Activated CD4-positive, alpha-beta T cell treated with anti-CD3 and anti-CD28 coated beads for 4 hours (primary cell): ENCODE measurements at places on chromosomes 1 and 21.

GRCh38 chr1:24932284-24932683, 2.2 kb upstream of the RUNX3 start:
- peak; percentile 62 for DNase-seq

DNA sequence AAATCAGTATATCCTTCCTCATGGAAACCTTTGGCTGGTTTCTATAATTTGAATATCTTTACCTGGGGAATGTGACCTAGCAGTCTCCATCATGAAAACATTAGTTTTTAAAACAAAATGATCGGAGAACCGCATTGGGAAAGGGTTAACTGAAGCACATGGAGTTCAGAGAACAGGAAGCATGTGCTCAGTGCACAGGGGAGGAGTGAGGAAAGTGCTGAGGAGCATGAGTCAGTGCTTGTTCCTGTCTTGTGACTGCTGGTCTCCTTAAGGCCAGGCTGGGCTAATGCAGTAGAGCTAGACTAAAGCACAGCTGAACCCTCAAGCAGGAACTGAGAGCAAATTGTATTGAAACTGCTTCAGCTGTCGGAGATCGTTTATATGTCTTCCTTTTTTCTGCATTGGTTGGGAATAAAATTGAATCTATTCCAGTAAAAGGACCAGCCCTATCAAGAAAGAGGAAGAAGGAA, 5.8 kb downstream of the IFI16 start:
- peak; percentile 75 for DNase-seq

DNA sequence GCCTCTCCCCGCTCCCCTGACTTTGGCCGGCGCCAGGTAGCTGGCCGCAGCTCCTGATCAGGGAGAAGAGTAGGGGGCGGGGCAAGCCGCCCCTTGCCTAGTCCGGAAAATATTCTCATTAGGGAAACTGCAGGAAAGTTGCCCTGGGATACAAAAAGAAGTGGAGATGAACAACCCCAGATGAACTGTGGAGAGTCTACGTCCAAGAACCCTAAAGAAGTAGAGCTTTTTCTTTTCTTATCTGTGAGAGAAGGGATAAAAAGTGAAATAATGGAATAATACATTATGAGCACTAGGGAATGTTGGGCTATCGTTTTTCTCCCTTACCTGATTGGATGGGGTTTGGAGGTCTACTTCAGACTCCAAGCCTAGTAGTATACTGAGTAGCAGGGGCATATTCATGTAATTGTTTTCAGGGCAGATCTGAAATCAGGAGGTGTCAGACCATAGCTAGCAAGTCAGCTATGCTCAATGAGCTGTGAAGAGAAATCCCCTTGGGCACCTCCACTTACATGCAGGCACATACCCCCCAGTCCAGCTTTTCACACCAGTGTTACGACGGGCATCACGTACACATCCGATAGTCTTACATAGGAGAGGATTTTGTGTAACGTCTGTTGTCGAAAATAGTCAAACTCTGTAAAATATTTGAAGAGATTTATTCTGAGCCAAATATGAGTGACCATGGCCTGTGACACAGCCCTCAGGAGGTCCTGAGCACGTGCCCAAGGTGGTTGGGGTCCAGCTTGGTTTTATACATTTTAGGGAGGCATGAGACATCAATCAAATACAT, 1.7 kb upstream of the DUSP10 start:
- no peak for DNase-seq

DNA sequence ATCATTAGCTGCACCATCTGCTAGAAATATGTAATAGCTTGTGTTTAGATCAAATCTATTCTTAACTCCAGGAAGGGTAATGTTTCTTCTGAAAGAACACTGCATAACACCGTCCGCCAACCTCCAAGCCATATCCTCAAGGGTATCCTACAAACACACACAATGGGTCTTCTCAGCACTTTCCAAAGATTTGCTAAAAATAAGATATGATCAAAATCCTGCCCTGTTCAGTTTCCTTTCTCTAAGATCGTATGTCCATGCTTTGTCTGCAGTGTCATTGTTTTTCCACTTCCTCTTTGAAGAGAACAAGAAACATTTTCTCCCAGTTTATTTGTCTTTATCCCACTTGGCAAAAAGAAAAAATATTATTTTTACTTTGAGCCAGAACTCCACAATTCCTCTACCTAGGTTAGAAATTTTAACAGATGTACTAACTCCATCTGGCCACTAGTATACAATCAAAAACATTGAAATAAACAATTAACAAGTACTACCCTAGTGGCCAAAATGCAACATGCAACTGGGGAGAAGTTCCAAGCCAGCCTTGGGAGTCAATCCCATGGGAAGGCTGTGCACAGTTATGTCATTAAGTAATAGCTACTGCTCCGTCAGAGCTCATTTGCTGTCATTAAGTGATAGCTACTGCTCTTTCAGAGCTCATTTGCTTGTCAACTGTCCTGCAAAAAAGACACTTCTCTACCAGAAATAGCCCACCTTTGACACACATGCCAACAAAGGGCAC, 37.8 kb downstream of the FRRS1 start:
- no peak for DNase-seq

- no peak for DNase-seq
Measured at GRCh38 chr1:184101141-184101540, 49.6 kb downstream of the TSEN15 start.

GRCh38 chr1:47508702-47509431, 71.0 kb downstream of the FOXD2 start:
- no peak for DNase-seq

DNA sequence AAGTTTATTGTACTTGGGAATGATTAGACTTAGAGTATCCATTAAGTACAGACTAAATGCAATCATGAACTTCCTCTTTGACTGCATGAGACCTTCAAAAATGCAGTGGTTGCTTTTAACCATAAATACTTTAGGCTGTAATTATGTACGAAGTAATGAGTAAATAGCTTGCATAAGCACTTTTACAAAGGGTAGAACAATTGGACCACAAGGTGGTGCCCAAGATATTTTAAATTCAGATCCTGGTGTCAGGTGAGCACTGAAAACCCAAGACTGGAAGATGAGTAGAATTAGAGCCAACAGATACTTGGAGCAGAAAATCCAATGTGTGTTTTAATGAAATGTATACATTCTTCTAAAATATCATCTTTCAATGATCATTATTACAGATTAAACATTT, 43.4 kb upstream of the RHOU start:
- DNase-seq, result no peak

DNA sequence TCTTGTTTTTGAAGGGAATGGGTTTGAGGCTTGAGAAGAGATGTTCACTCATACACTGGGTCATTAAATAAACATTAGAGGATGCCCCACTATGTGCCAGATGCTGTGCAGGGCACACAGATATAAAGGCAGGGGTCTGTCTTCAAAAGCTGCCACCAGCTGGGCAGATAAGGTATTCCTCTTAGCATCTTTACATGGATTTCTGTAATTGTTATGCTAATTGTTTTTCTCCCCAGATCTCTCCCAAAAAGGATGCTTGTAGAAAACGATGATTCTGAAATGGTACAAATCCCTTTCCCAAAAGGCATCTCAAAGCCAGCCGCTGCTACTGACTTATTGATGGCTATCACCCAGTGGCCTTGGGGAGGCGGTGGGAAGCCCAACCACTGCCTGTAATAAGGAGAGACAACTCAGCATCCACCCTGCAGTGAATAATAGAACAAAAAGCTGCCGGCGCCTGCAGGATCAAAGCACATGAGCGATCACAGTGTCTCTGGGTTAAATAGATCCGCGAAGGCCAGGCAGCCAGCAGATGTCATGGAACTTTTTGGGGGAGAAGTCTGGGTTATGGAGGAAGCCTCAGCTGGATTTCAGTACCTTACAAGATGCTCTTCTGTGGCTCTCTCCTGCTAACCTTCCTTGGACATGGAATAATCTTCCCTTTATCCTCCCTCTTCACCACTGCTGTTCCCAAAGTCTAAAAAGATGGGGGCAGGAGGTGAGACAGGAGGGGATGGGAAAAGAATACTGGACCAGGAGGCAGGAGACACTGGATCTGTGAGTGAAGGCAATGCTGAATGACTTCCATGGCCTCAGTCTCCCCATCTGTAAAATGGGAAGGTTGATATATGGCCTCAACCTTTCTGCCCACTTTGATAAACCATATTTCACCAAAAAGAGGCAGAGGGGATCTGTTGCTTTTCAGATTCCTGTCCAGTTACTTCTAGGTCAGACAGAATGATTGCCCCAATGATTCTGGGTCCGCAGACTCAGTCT, 54.8 kb upstream of the CD34 start:
- no peak for DNase-seq

GRCh38 chr1:159959451-159959850, 5.4 kb upstream of the SLAMF9 start:
- no peak for DNase-seq

DNA sequence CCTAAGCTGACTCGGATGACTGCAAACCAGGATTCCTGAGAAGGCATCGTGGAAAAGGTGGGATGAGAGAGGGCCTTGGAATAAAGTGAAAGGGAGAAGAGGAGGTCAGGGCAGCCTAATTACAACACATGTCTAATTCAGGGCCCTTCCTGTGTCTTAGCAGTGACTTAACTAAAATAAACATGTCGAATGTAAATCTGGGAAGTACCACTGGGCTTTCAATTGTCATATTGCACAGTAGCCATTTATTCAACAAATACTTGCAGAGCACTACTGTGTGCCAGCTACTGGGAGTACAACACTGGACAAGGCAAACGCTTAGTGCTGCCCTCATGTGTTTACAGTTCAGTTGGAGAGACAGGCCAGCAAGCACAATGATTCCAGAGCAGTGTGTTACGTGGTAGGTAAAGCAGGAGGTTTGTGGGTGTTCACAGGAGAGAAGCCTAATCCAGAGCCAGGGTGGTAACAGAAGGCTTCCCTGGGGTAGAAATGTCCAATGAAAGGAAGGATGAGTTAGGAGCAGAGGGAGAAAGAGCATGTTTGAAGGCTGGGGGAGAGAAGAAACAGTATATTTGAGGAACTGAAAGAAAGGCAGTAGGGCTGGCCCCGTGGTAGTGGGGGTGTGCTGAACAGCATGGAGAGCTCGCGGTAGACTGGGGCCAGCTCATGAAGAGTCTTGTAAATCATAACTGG, 38.0 kb upstream of the RASAL2 start:
- no peak for DNase-seq

GRCh38 chr1:30197639-30198450, 525.5 kb downstream of the MATN1 start:
- no peak for DNase-seq

GRCh38 chr1:42761567-42761966, 5.3 kb downstream of the P3H1 start:
- DNase-seq, result no peak

GRCh38 chr1:53446051-53446450, 13.1 kb upstream of the DMRTB1 start:
- DNase-seq, result no peak

DNA sequence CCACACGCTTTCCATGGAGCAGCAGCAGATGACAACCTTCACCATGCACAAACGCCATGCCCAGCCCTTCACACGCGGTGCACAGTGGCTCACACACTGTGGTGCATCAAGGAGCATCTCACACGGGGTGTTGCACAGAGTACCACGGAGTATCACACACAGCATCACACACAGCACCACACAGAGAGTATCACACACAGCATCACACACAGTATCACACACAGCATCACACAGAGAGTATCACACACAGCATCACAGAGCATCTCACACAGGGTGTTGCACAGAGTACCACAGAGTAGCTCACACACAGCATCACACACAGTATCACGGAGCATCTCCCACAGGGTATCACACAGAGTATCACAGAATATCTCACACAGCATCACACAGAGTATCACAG, 122.2 kb upstream of the RAB4A start:
- no peak for DNase-seq

- DNase-seq, result no peak
Measured at GRCh38 chr1:92363401-92363800, 64.5 kb downstream of the RPAP2 start.

DNA sequence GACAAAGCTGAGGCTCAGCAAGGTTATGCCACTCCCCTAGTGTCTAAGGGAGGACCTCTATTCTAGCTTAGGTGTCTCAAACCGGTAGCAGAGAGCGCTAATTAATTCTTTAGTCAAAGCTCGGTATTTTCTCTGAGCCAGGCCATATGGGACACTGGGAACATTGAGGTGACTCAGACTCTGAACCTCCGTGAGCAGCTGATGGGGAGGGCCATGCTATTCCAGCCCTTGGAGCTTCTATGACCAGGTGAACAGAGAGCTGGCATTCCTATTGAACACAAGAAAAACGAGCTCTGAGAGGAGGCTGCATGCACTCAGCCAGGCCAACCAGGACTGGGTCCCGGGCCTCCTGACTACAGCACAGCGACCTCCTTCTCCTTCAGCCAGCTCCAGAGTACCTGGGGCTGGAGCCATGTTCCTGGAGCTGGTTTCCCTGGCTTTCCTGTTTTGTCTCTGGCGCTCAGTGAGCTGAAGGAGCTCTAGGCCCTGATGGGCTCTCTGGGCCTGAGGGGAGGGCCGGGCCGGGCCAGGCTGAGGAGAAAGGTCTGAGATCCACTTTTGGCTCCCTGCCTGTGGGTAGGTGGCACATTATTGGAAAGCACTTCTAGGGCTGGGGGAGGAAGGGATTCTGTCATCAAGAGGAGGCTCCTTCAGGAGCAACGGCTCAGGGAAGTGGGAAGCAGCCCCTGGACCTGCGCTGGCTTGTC, 37.0 kb downstream of the SLC9A1 start:
- DNase-seq, result no peak

- DNase-seq, result no peak
Measured at GRCh38 chr1:84720221-84720780, 30.0 kb upstream of the SSX2IP start.

GRCh38 chr1:31154000-31154631, 85.6 kb downstream of the NKAIN1 start:
- DNase-seq, result no peak

GRCh38 chr1:87829360-87829759, 500.7 kb downstream of the LMO4 start:
- no peak for DNase-seq

GRCh38 chr1:107297681-107298080, 156.8 kb downstream of the NTNG1 start:
- no peak for DNase-seq

DNA sequence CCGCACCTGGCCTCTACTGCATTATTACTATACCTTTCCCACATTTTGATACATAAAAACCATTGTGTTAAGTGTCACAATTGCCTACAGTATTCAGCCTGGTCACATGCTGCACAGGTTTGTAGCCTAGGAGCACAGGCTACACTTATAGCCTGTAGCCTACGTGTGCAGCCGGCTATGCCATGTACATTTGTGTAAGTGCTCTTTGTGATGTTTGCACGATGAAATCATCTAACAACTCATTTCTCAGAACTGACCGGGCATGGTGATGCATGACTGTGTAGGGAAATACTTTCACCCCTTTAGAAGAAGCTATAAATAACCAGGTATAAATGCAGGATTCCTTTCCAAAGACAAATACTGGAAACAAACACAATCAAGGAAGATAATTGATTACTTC, 12.1 kb downstream of the ERG start:
- no peak for DNase-seq

DNA sequence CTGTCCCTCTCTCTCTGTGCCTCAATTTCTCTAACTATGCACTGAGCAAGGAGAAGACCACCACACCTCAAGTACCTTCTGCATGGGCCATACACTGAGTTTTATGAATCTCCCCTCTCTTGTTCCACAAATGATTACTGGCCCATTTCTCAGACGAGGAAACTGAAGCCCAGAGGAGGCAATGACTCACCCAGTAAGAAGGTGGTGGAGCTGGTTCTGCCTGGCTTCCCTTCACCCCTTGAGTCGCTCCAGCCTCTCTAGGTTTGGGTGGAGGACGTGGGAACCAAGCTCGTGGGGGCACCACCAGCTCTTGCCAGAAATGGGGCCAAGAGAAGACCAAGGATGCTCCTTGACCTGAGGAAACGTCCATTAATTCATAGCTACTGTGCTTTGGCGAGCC, 21.3 kb upstream of the RUNX3 start:
- no peak for DNase-seq

- no peak for DNase-seq
Measured at GRCh38 chr1:116178837-116179236, 67.6 kb downstream of the MAB21L3 start.

GRCh38 chr1:160801836-160802580, 6.0 kb downstream of the LY9 start:
- DNase-seq, result no peak
